Stimulated activated CD4-positive, alpha-beta T cell treated with anti-CD3 and anti-CD28 coated beads, Interleukin-2, amount 100 ng/mL, for 4 hours (primary cell): ENCODE measurements at places on chromosomes 1 and 21.
A peak's percentile ranks its signal among the peaks of the same experiment; 100 is the strongest.

- no peak for DNase-seq
Measured at GRCh38 chr1:228884196-228884595, 148.9 kb downstream of the RHOU start.

DNA sequence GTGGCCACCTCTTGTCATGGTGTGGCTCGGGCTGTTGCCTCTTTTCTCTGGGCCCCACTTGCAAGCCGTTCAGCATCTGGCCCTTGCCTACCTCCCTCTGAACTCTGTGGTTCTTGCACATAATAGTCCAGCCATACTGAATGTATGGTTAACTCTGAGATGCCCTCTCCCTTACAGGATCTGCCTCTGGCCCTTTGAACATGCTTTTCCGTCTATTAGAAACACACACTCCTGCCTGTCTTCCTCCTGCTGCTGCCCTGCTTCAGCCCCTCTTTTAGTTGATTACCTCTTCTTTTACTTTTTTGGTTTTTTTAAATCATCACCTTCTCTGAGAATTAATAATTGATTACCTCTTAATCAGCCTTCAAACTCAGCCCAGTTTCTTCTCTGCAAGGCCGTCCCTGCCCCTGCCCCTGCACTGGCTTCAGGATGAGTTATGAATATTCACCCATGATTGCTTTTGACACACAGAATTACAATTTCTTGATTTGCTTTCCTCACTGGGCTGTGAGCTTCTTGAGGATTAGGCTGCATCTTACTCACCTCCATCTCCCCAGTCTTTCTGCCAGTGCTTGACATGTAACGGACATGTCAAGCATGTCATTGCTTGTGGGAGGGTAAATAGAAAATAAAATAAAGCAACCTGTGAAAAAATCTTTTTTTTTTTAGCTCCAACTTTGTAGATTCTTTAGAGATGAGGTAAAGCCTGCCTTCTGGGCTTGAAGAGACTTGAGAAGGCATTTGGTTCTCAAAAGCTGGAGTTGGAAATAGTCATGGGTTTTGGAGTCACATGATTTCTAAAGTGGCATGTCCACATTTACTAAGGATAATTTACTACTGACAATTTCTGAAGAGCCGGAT lies 158.3 kb downstream of the PLXNA2 start:
- no peak for DNase-seq

DNA sequence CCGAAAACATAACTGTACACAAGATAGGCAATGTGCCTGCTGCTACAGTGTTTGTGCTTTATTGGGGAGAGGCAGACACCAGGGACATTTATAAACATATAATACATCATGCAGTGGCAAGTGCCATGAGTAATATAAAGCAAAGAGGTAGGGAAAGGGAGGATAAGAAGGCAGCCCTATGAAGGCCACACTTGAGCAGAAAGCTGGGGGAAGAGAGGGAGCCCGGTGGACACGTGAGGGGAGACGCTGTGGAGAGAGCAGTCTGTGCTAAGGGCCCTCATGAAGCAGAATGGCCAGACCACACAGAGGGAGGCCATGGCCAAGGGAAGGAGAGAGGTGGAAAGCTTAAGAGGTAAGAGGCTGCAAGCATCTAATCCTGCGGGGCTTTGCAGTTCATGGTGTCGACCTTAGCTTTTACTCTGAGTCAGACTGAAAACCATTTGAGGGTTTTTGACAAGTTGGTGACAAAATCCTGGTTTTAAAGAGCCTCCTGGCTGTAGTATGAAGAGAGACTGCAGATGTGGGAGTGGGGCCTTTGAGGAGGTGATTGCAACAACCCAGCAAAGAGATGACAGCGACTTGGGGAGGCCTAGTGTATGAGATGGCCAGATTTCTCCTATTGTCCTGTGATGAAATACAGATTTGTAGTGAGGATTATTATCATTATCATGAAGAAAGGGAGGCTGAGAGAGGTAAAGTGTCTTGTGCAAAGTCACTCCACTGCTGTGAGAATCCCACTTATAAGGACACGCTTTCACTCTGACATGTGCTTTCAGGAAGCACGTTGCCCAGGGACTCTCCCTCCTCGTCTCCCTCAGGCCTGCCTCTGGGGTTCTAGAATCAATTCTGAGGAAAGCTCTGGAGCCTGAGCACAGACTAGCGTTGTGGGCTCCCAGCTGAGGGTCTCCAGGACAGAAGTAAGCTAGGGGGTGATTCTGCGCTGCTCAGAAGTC lies 192.9 kb downstream of the RHOU start:
- no peak for DNase-seq

- no peak for DNase-seq
Measured at GRCh38 chr1:205318231-205318991, 3.1 kb downstream of the NUAK2 start.

GRCh38 chr1:29513357-29513756 lies 277.0 kb downstream of the PTPRU start:
- no peak for DNase-seq

GRCh38 chr1:233959102-233959501 lies 54.6 kb downstream of the SLC35F3 start:
- DNase-seq, result no peak

GRCh38 chr1:43021547-43022474 lies 63.1 kb upstream of the SLC2A1 start:
- DNase-seq, result no peak

DNA sequence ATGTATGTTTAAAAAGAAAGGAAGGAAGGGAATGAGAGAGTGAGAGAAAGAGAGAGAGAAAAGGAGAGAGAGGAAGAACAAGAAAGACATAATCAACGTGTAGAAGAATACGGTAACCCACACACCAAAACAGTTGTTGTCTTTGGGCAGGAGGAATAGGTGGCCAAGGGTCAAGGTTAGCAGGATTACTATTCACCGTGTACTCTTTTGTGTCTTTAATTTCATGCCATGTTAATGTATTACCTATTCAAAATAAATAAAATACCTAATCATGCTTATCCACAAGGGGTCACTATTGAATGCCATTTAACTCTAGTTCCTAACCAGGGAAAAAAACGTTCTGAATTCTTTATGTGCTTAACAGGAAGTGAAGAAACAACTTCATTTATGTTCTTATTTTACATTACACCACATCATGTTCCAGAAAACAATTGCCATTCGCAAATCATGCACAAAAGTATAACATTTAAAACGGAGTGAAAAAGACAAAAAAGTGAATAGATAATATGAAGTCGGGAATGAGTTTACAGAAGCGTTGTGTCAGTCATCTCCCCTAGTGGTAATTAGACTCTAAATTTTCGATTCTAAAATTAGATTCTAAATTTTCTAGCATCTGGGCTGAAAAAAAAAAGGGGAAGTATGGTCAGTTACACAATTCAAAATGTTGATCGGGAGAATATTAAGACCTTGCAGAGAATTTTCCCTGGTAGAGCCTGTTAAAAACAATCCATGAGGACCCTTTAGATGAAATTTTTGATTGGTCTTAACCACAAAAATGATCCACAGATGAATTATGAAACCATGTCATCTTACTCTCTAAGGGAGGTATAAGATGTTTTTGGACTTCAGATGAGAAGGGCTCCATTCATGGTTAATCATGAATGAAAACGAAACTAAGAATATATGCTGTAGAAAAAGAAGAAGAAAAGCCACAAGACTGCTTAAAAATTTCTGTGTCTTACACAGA lies 700 bp upstream of the KMO start:
- no peak for DNase-seq

DNA sequence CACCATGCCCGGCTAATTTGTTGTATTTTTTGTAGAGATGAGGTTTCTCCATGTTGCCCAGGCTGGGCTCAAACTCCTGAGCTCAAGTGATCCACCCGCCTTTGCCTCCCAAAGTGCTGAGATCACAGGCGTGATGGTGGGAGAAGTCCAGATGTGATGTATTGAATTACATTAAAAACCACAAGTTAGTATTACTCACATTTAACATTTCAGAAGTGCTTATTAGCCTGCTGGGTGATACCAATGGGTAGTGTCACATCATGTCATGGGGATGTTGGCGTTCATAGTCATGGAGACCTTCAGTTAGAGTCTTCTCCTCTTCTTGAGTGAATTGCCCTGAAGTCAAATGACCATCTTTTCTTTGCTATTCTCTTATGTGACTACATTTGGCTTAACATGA lies 63.6 kb upstream of the VAMP3 start:
- DNase-seq, result no peak

DNA sequence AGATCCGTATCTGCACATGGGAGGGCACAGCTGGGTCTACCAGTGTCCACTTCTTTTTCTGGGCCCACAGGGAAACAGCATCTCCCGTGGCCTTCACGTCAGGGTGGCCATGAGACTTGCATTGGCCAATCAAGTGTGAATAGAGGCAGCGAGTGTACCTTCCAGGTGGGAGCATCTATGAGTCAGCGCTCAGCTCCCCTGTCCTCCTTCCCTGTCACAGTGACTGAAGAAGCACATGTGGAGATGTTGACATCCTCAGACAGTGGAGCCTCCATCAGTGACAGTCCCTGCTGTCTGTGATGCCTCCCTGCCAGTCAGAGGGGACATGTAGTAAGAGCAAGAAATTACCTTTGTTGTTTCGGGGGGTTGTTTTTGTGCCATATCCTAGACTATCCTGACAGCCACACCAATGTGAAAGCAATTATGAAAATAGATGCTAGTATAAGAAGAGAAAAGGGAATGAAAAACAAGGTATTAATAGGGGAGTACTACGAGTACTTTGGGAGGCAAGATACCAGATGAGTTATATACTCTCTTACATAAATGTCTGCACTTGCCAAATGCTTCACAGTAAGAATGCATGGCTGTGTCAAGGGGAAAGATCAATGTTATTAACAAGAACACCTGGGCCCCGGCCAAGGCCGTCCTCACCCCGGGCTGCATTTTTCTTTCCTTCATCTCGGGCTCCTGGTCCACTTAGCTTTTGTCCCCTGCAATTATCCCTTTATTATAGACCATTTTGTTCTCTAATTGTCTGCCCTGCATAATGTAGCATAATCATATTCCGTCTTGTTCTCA lies 86.0 kb downstream of the MATN1 start:
- no peak for DNase-seq

DNA sequence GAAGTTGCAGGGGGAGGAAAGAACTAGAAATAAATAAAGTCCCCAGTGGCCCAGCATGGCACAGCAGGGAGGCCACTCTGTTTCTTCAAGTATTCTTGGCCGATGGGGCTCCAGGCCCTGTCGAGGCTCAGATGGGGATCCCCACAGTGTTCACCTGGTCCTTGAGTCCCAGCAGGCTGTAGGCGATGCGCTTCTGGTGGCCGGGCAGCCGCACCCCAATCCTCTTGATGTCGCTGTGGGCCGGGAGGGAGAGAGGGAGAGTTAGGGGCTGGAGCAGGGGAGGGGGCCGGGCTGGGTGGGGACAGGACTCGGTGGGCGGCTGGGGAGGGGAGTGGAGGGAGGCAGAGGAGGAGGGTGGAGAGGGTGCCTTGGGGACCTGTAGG lies 30.8 kb downstream of the EPHA2 start:
- no peak for DNase-seq

DNA sequence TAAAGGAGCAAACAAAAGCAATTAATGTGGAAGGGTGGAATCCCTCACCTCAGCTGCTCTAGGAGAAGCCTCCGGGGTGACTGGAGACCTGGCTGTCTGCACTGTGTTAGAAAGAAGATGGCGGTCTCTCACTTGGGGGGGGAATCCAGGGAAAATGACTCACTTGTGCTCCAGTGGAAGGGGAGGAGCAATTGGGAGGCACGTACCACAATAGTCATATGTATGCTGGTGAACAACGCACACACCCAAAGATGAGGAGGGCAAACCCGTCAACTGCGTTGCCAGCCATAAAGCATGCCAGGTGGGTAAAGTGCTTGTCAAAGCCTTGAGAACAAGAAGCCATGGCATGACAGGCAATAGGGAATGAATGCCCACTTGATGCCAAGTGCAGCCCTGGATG lies 22.1 kb downstream of the PLEKHA6 start:
- no peak for DNase-seq

DNA sequence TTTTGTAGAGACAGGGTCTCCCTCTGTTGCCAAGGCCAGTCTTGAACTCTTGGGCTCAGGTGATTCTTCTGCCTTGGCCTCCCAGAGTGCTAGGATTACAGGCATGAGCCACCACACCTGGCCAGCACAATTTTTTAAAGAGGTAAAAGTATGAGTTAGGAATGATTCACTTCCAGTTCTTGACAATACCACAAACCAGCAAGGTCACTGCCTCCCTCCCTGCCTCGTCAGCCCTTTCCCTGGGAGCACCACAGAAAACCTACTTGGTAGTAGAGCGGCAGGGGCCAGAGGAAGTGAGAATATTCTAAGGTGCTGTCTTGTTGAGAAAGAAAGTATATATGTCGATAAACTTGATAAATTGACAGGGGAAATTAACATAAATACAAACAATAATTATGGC lies 10.8 kb upstream of the CDA start:
- DNase-seq, result no peak

- peak; percentile 50 for DNase-seq
Measured at GRCh38 chr1:53393325-53393792, 65.5 kb upstream of the LRP8 start.

DNA sequence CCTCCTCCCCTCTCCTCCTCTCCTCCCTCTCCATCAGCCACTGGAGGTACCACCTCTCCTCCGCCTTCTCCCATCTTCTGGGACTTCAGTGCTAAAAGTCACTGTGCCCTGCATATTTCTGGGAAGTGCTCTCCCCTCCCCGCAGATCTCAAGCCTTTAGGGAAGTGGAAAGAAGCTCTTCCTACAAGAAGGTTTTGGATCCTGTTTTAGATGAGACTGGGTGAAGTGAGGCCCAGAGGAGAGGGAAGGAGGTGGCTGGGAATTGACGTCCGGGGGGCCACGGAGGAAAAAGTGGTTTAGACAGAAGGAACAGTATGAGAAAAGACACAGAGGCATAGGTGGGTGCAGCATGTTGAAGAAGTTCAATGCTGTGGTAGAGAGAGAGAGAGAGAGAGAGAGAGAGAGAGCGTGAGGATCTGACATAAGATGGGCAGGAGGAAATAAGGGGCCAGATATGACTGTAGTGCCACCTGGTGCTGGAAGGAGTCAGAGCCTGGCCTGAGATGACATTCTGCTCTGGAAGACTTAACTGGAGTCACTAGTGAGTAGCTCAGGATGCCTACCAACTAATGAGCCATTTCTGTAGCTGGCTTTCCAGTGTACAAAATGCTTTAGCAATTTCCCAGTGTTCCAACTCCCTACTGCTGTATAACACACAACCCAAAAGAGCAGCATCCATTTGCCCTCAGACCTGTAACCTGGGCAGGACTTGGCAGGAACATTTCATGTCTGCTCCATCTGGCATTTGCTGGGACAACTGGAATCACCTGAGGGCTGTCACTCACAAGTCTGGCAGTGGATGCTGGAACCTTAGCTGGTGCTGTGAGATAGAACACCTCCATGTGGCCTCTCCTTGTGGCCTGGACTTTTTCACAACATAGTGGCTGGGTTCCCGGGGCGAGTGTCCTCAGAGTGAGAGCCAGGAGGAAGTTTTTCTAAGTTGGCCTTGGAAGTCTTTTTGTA lies 16.6 kb upstream of the ZSCAN20 start:
- DNase-seq, result peak; percentile 12
